ENCODE measurements at places on chromosomes 1 and 21. TPM values are rescaled to one million over a fixed set of nuclear protein-coding genes. Genes with fewer than 3 reads are reported as not detected.

BEND5 gene
- total RNA-seq: 12.0 TPM

A3GALT2 gene
- 0.31 TPM for total RNA-seq

GRCh38 chr1:47875036-47875435 lies 122.1 kb downstream of the TRABD2B start:
- no peak overlapping the region for H3K4me3 ChIP-seq
- no peak for DNase-seq

DNA sequence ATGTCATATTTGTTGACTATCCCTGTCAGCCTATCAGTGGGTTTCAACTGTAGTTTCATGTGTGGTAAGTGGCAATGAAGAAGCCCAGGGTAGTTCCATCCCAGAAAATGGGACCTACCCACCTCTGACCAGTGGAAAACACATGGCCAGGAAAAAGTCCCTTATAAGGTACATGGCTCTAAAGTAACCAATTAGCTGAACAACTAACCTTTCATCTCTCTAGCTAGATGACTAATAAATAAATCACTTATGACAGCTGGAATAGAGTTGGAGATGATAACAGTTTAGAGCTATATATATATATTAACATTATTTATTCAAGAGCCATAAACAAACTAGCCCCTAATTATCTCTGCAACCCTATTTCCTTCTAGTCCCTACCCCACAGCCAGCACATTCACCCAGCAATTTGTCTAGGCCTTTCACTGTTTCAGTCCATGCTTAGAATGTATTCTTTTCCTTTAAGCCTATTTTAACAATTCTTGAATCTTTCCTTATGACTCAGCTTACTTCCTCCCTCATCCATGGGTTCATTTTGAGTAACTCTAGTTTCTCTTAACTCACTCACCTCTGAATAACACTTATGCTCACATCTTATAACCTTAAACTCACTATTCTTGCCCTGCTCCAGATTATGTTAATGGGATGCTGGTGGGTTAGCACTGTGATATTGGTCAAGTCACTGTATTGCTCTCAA lies 83.7 kb downstream of the TNFSF18 start:
- H3K36me3 ChIP-seq: peaks cover 7% of the 10 kb centered on the region
- peaks cover 2% of the 10 kb centered on the region for H3K27me3 ChIP-seq
- H3K27ac ChIP-seq: no peak overlapping the region

DNA sequence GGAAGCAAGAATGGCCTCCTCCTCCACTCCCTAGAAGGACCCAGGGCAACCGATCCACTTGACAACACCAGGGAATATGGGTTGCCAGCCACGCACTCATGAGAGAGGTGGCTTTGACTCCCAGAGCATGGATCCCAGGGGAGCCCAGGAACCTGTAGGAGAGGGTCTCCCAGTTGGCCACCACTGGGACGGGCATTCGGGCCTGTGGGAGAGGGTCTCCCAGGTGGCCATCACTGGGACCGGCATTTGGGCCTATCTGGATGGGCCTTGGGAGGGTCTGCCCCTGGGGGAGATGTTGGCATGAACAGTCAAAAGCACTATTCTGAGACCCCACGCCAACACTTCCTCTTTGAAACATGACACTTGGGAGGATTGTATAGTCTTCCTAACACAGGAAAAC lies 565 bp downstream of the TFF1 start:
- H3K4me1 ChIP-seq: peaks cover 15% of the 10 kb centered on the region
- H3K27ac ChIP-seq: no peak overlapping the region
- H3K27me3 ChIP-seq: peaks cover 12% of the 10 kb centered on the region
- no peak overlapping the region for H3K4me3 ChIP-seq
- no peaks in the 10 kb centered on the region for H3K36me3 ChIP-seq

DNA sequence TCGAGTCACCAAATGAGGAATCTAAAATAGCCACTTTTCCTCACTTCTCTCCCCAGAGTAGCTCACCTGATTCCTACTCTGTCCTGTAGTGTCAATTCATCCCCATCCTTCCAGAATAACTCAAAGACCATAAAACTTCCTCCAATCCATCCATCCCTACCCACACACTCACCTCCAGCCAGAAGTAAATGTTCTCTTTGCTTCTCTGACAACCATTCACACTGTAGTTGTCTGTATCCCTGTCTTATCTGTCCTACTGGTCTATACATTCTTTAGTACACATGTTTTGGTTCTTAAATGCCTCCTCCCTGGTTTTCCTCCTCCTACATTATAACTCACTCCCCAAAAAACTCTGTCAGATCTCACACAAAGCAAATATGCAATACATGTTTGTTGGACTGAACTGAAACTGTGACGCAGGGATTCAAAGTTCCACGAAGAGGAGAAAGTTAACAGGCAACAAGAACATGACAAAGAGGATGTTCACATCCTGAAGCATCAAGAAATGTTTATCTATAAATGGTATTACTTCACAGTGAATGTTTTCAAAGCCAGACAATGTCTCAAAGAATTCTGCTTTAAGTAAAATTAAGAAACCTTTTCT lies 11.0 kb downstream of the TP53BP2 start:
- H3K4me3 ChIP-seq: no peak overlapping the region
- H3K36me3 ChIP-seq: no peaks in the 10 kb centered on the region
- H3K27me3 ChIP-seq: no peaks in the 10 kb centered on the region
- no peak overlapping the region for H3K27ac ChIP-seq
- H3K4me1 ChIP-seq: peaks cover 22% of the 10 kb centered on the region

GRCh38 chr1:214364386-214364785 lies 83.4 kb downstream of the SMYD2 start:
- peaks cover 1% of the 10 kb centered on the region for H3K36me3 ChIP-seq
- no peaks in the 10 kb centered on the region for H3K4me1 ChIP-seq
- no peak overlapping the region for H3K27ac ChIP-seq
- peaks cover 19% of the 10 kb centered on the region for H3K27me3 ChIP-seq
- DNase-seq: no peak

Measured in activated naive CD8-positive, alpha-beta T cell treated with anti-CD3 and anti-CD28 coated beads, Interleukin-2, amount 10 ng/mL, durations not matched to agents 7 days and 5 days (primary cell).